ENCODE measurements at places on chromosomes 7 and 10.

DNA sequence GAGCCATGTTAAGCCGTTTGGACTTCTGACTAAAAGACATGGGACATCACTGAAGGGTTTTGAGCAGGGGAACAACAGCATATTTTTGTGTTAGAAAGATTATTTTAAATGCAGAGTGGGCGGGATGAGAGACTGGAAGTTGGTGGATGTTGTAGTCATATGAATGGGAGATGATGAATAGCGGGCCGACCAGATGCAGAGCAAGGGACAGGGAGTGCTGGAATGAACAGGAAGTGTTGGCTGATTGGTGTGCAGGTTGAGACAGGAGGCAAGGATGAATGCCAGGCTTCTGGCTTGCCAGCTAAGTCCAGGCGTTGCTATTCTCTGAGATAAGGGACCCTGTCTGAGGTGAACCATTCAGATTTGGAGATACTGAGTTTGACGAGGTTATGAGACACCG lies 38.0 kb downstream of the GAD2 start:
- DNase-seq, result no peak

- peak; percentile 57 for DNase-seq
These were observed 633.8 kb upstream of the IGFBP3 start for GRCh38 chr7:46554688-46555422.

DNA sequence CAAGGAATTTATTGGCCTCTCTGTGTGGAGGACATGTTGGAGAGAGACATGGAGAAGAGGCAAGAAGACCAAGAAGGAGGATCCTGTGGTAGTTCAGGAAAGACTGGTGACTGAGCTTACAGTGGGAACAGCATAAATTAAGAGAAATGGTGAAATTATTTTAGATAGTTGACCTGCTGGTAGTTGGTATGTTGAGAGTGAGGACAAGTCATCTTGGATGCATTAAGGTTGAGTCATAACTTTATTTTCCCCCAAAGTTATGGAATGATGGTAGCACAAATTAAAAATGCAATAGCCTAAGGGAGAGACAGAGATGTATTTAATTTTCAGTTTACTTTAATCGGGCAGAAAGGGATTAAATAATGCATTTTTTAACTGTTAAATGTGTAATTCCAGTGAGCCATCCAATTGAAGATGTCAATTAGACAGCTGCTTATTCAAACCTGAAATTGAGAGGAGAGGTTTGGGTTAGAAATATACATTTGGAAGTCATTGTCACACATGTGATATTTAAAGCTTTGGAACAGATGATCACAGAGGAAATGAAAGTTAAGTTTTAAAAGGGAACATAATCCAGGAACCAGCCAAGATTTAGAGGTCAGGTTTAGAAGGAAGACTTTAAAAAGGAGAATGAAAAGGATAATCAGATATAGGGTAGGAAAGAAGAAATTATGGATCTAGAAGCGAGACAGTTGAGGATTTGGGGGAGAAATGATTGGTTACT lies 80.6 kb downstream of the DGKB start:
- peak; percentile 76 for DNase-seq

GRCh38 chr10:27826369-27826768 lies 80.8 kb upstream of the MKX start:
- DNase-seq, result no peak

GRCh38 chr10:71774916-71775702 lies 1.8 kb upstream of the VSIR start:
- no peak for DNase-seq

DNA sequence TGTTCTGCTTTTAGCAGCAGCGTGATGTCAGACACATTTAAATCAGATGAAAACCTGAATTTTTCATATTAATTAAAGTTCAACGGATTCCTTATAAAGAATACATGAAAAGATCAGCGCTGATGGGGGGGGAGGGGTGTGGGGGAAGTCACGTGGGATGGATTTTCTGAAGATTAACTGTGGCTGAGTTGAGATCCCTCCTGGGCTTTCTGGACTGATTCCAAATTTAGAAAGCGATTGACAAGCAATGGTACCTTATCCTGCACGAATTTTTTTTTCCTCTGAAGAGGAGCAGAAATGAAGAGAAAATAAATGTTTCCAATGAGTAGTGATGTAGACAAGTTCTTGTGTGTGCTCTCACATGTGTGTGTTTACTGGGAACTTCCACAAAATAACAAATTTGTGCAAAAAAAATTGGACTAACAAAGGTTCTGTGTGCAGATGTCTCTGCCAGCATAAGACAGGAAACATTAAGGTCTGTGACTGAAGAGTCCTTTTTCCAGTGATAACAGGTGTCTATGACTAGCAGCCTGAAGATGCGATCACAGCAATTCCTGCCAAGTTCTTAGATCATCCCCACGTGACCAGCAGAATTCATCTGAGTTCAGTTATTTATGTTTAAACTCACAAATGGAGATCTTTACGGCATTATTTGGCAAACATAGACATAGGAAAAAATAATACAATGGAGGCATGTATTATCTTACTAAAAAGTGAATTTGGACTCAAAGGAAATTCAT lies 585.2 kb upstream of the CELF2 start:
- no peak for DNase-seq

- no peak for DNase-seq
These were observed 59.6 kb upstream of the BICC1 start for GRCh38 chr10:58453105-58453504.

DNA sequence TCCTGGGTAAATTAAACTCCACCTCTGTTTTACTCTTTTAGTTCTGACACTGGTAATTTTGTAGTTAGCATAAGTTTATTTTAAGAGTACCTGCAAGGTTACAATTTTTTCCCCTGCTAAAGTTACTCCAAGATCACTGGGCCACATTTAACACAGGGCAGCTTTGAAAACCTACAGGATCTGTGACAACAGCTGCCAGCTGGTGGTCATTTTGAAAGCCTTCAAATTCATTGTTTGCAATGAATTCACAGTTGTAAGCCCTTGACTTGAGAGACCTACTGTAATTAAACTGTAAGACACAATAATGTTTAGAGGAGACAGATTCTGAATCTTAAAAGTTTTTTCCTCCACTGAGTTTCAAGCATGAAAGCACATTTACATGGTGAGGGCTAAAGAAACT lies 129.6 kb downstream of the CNOT4 start:
- no peak for DNase-seq

DNA sequence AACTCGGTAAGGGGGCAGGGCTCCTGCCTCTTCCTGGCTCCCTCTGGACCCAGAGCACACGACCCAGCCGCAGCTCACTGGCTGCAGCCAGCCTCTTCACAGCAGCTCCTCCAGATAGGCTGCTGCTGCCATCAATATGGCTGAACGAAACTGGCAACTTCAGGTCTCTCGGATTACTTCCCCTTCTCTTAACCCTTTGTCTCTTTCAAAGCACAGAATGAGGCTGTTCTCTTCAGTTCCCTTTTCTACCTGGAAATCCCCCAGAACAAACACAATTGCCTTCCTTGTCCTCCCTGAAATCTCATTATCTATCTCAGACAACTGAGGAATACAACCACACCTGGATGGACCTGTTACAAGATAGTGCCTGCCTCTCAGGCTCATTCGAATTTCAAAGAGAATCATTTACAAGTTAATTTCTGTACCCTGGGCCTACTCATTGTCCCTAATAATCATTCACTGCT lies 193.4 kb upstream of the MBL2 start:
- DNase-seq, result no peak

- DNase-seq, result no peak
These were observed 17.2 kb upstream of the GIMAP8 start for GRCh38 chr7:150432915-150433892.

DNA sequence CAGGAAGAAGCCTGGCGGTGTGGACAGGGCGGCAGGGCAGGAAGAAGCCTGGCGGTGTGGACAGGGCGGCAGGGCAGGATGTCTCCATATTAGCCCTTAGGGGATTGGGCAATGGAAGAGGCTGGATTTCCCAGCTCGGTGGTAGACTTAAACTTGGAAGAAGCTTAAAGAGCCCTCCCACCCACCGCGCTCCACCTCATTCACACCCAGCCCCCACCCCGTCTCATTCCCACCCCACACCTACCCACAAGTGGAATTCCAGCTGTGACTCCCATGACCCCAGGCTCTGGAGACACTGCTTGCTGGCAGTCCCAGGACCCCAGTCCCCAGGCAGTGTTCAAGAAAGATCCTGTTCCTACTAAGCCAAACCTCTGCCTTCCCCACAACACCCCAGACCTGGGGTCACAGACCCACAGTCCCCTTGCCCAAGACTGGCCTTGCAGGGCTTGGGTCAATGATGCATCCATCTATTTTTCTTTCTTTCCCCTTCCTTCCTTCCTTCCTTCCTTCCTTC lies 34.0 kb downstream of the SPDYE6 start:
- DNase-seq, result no peak

- DNase-seq, result no peak
These were observed 192.2 kb upstream of the TBX20 start for GRCh38 chr7:35446091-35446490.

- no peak for DNase-seq
These were observed 119.9 kb upstream of the COL1A2 start for GRCh38 chr7:94274828-94275227.

DNA sequence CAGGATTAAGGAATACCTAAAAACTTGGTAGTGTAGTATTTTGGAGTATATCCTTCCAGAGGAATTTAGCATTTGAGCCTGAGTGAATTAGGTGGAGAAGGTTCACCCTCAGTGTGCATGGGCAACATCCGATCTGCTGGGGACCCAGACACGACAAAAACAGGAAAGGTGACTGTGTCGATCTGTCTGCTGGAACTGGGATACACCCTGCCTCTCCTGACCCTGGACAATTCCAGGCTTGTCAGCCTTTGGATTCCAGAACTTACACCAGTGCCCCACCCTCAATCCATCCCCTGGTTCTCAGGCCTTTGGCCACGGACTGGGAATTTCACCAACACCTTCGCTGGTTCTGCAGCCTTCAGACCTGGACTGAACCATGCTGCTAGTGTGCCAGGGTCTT lies 41.9 kb downstream of the PTPRE start:
- no peak for DNase-seq

- peak; percentile 55 for DNase-seq
These were observed 1.9 kb downstream of the INA start for GRCh38 chr10:103278862-103279298.

Data from fibroblast of skin of scalp (primary cell).